Transverse colon (tissue), 4 donors: ENCODE measurements at places on chromosomes 11 and 22. TPM values are rescaled to one million over a fixed set of nuclear protein-coding genes. Genes with fewer than 3 reads are reported as not detected.

ZNF70 gene
- total RNA-seq: 6.4 TPM

DNA sequence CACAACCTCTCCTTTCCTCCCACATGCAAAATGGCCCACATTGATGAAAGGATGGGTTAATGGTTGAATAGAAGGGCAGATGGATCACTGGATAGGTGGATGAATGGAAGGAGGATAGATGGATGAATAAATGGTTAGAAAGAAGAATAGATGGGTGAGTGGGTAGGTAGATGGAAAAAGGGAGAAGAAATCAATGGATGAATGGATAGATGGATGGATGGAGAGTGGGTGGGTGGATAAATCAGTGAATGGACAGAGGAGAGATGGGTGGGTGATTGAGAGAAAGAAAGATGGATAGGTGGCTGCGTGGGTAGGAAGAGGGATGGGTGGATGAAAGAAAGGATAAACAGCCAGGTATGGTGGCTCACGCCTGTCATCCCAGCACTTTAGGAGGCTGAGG lies 1.2 kb downstream of the SEC14L3 start:
- no peaks in the 10 kb centered on the region for H3K36me3 ChIP-seq
- peaks cover 9% of the 10 kb centered on the region for H3K27me3 ChIP-seq
- no peak overlapping the region for H3K27ac ChIP-seq
- no peak overlapping the region for H3K4me3 ChIP-seq
- DNase-seq: no peak

SYCE3 gene
- total RNA-seq: not detected

GRCh38 chr11:101508370-101508769 lies 75.4 kb downstream of the TRPC6 start:
- no peaks in the 10 kb centered on the region for H3K27me3 ChIP-seq
- H3K36me3 ChIP-seq: no peaks in the 10 kb centered on the region
- no peak overlapping the region for H3K4me3 ChIP-seq

SLC6A5 gene
- total RNA-seq: not detected

SERGEF gene
- total RNA-seq: 25.3 TPM

LRRC51 gene
- 5.1 TPM for total RNA-seq

DNA sequence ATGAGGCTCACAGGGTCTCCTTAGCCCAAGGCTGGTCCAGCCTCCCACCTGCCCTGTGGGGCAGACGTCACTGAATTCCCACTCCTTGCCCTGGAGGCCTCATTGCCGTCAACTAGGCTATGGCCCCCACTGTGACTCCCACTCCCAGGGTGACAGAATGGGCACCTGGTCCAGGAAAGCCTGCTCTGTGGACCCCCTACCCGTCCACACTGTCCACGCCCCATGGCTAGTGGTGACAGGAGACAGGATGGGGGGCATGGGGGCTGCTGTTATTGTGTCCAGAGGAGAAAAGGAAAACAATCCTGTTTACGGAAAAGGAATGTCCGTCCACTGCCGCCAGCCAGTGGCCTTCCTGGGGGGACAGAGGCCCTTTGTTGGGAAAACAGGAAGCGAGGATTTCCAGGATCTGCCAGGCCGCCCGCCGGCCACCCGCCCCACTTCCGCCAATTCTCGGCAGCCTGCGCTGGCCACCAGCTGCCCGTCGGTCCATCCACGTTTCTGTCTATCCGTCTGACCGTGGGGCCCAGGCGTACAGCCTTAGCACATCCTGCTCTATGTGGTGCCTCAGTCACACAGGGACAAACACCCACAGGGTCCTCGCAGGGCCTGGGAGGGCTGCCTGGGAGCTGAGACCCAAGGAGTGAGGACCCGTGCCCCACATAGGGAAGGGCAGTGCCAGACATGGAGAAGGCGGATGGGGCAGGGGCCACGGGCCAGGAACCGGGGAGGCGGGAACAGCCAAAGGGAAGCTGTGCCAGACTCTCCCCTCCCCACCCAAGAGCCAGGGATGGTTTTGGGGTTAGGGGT lies 19.5 kb downstream of the CRELD2 start:
- no peak overlapping the region for H3K4me3 ChIP-seq
- no peaks in the 10 kb centered on the region for H3K27me3 ChIP-seq
- peak overlapping the region; percentile 94 for H3K27ac ChIP-seq
- no peaks in the 10 kb centered on the region for H3K36me3 ChIP-seq
- no peak for DNase-seq

NXPE4 gene
- total RNA-seq: 184 TPM

OR2D2 gene
- total RNA-seq: not detected

- H3K27me3 ChIP-seq: peaks cover 19% of the 10 kb centered on the region
- H3K27ac ChIP-seq: no peak overlapping the region
Measured at GRCh38 chr11:36258730-36259360, 30.4 kb downstream of the COMMD9 start.

- H3K36me3 ChIP-seq: no peaks in the 10 kb centered on the region
- DNase-seq: no peak
- H3K4me1 ChIP-seq: no peaks in the 10 kb centered on the region
- H3K4me3 ChIP-seq: no peak overlapping the region
Measured at GRCh38 chr22:23414727-23415489, 165.2 kb downstream of the IGLL1 start.

- no peaks in the 10 kb centered on the region for H3K4me1 ChIP-seq
- no peak overlapping the region for H3K27ac ChIP-seq
- H3K27me3 ChIP-seq: no peaks in the 10 kb centered on the region
- DNase-seq: no peak
- H3K36me3 ChIP-seq: no peaks in the 10 kb centered on the region
Measured at GRCh38 chr11:7645206-7645605, 28.1 kb downstream of the CYB5R2 start.

DNA sequence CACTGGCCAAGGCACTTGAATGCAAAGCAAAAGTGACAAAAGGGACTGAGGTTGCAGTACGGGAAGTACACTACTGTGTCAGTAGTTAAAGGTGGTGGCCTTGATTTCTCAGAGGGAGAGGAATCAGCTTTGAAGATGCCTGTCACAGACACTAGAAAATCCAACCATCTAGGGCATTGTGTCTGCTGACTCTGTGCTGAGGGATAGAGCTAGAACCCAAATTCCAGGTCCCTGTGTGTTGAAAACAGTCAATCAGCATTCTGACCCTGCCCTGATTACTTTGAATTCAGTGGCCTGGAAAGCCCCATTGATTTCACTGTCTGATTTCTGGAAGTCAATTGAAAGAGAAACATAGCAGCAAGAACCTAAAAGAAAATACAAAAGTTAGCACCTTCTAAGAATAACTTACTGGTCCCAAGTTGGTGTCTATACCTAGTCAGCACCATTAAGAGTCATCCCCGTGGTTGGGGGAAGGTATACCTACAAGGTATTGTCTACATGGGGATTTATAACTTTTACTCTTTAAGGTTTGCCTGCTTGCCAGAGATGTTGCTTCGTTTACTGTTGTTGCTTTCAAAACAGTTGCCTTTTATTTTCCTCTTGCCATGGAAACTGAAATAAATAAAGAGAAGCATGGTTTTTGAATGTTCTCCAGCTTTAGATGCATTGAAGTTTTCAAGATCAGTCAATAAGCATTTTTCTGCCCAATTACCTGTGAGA lies 97.3 kb downstream of the PDHX start:
- no peak overlapping the region for H3K4me3 ChIP-seq
- H3K27ac ChIP-seq: peak overlapping the region; percentile 28
- no peaks in the 10 kb centered on the region for H3K27me3 ChIP-seq
- no peak for DNase-seq

- H3K27ac ChIP-seq: no peak overlapping the region
- peaks cover 18% of the 10 kb centered on the region for H3K4me1 ChIP-seq
- H3K4me3 ChIP-seq: no peak overlapping the region
- H3K36me3 ChIP-seq: no peaks in the 10 kb centered on the region
Measured at GRCh38 chr22:43168471-43169309, 17.3 kb downstream of the TSPO start.

DNA sequence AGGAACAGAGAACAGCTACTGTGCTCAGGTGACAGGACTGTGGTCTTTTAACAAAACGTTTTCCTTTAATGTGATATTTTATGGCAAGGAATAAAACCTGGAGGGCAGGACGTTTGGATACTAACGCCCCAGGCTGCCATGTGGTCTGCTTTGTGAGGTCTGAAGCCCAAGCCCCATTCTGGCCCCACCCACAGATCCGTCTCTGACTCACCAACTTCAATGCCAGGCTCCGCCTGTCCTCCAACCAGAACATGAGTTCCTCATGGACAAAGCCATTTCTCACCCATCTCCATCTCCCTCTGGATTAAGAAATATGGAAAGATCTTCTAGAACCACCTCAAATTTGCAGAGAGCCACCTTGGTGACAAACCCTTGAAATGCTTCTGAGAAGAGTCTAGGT lies 148.8 kb downstream of the CRYBB2 start:
- H3K27me3 ChIP-seq: no peaks in the 10 kb centered on the region
- H3K36me3 ChIP-seq: no peaks in the 10 kb centered on the region
- DNase-seq: peak; percentile 76
- peaks cover 31% of the 10 kb centered on the region for H3K4me1 ChIP-seq
- H3K4me3 ChIP-seq: no peak overlapping the region

MPZL2 gene
- 69.9 TPM for total RNA-seq

GRCh38 chr22:44154436-44154942 lies 26.2 kb upstream of the PARVG start:
- H3K36me3 ChIP-seq: no peaks in the 10 kb centered on the region
- H3K4me3 ChIP-seq: no peak overlapping the region
- DNase-seq: no peak
- peaks cover 3% of the 10 kb centered on the region for H3K4me1 ChIP-seq
- H3K27me3 ChIP-seq: no peaks in the 10 kb centered on the region

GRCh38 chr11:69979632-69980031 lies 98.5 kb upstream of the ANO1 start:
- H3K4me1 ChIP-seq: no peaks in the 10 kb centered on the region
- no peak overlapping the region for H3K27ac ChIP-seq
- H3K36me3 ChIP-seq: no peaks in the 10 kb centered on the region
- H3K4me3 ChIP-seq: no peak overlapping the region
- no peak for DNase-seq

GRCh38 chr11:44726283-44727113 lies at the start of gene TSPAN18:
Gene TSPAN18, plus strand, starts transcription at chr11:44726962. Its CDS starts 179,455 bp downstream, at chr11:44906417.
- no peak for DNase-seq
- H3K27ac ChIP-seq: peak within 1 kb of the TSS; percentile 75
- H3K4me3 ChIP-seq: peak within 1 kb of the TSS; percentile 83
- H3K4me1 ChIP-seq: peaks cover 16% of the 10 kb centered on the region
- peaks cover 53% of the 10 kb centered on the region for H3K27me3 ChIP-seq
- no peaks in the 10 kb centered on the region for H3K36me3 ChIP-seq

TRIM34 gene
- 1.5 TPM for total RNA-seq

- H3K27ac ChIP-seq: no peak overlapping the region
- H3K4me3 ChIP-seq: no peak overlapping the region
Measured at GRCh38 chr11:75482931-75483469, 42.7 kb downstream of the GDPD5 start.

DNA sequence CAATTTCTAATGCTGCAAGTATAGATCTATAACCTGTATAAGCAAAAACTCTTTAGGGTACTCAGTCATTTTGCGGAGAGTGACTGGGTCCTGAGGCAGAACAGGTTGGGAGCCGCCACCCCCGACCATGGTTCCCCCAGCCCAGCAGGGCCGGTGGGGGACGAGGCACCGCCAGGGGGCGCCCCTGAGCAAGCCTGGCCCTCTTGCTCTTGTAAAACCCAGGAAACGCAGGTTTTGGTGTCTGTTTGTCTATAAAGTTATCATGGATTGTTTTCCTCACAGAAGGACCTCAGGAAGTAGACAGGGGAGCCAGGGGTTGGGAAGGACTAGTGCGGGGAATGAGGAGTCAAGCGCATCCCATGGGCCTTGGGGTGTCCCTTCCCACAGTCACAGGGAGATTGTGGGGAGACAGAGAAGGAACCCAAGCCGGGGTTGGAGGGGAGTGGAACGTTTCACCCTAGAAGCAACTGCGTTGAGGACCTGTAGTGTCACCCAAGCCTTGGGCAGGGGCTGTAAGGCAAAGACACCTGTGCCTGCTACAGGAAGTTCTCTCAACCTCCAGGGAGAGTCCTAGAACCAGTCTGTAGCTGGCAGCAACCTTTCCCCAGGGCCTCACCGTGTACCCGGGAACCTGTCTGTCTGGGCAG lies 26.4 kb downstream of the KCTD17 start:
- H3K27me3 ChIP-seq: peaks cover 14% of the 10 kb centered on the region
- H3K36me3 ChIP-seq: no peaks in the 10 kb centered on the region
- peak; percentile 75 for DNase-seq
- H3K4me3 ChIP-seq: no peak overlapping the region

- peaks cover 46% of the 10 kb centered on the region for H3K4me1 ChIP-seq
- peak; percentile 84 for DNase-seq
- H3K27ac ChIP-seq: peak overlapping the region; percentile 86
- H3K4me3 ChIP-seq: no peak overlapping the region
- no peaks in the 10 kb centered on the region for H3K27me3 ChIP-seq
Measured at GRCh38 chr11:68146704-68147474, 25.7 kb upstream of the CHKA start.

- no peak overlapping the region for H3K27ac ChIP-seq
- no peak for DNase-seq
- peaks cover 31% of the 10 kb centered on the region for H3K4me1 ChIP-seq
- H3K36me3 ChIP-seq: no peaks in the 10 kb centered on the region
- no peak overlapping the region for H3K4me3 ChIP-seq
Measured at GRCh38 chr11:83021780-83022125, 49.9 kb downstream of the RAB30 start.
